ENCODE measurements at places on chromosomes 5 and 9.

GRCh38 chr5:148820461-148821395 lies 5.7 kb upstream of the ADRB2 start:
- DNase-seq = no peak

DNA sequence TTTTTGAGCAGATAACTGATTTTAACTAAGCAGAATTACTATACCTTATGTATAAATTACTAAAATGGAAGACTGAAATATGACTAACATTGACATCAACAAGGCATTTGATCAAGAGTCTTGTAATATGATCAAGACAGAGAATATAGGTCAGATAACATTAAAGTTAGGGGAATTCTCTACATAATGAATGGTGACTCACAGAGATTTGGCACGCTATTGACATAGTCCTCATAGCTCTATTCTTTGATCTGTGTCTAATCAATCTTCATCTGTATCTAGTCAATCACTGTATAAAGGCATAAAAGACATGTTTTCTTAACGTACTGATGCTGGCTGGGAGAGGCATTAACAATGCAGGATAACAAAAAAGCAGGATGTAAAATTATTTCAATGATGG lies 17.4 kb downstream of the ABITRAM start:
- DNase-seq = no peak

- no peak for DNase-seq
These were observed 487.4 kb downstream of the IRX1 start for GRCh38 chr5:4082966-4083564.

GRCh38 chr5:4831325-4831724 lies 308.8 kb upstream of the ADAMTS16 start:
- DNase-seq = no peak

DNA sequence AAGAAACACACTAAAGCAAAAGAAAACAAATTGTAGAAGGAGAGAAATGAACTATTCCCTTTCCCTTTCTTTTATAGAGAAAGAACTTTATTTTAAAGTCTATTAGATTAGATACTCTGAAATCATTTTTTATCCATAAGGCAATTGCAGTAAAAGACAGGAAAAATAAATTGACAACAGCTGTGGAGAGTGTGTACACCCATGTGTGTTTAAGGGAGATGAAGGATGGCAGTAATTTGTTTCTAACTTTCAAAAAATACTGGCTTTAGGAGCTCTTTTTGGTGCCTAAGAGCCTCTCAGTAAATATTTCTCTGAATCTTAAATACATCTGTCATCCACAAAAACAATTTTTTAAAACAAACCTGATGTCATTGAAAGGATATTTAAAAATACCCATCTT lies 18.3 kb upstream of the ARL14EPL start:
- DNase-seq = no peak
